HepG2 (cell line): ENCODE measurements at places on chromosomes 3 and 15. TPM values are rescaled to one million over a fixed set of nuclear protein-coding genes. Genes with fewer than 3 reads are reported as not detected.
A peak's percentile ranks its signal among the peaks of the same experiment; 100 is the strongest.

The LRRC34 gene
- not detected in 2 replicates for polyA plus RNA-seq

DNA sequence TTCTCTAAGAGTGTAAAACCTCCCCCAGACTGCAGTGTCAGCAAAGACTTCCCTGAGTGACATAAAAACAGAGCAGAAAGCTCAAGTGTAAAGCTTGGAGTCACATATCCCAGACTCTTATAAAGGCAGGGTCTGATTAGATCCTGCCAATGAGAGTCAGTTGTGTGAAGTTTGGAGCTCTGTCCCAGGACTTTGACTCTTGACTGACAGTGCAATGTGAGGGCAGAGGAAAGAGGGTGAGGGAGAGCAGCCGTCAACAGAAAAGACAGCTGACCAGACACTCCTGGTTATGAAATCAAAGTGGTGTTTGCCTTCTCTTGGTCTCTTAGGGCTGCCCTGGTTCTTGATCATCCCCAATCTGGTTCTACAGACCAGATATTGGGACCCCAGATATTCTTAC lies 393.2 kb downstream of the ERC2 start:
- DNase-seq: no peak

DNA sequence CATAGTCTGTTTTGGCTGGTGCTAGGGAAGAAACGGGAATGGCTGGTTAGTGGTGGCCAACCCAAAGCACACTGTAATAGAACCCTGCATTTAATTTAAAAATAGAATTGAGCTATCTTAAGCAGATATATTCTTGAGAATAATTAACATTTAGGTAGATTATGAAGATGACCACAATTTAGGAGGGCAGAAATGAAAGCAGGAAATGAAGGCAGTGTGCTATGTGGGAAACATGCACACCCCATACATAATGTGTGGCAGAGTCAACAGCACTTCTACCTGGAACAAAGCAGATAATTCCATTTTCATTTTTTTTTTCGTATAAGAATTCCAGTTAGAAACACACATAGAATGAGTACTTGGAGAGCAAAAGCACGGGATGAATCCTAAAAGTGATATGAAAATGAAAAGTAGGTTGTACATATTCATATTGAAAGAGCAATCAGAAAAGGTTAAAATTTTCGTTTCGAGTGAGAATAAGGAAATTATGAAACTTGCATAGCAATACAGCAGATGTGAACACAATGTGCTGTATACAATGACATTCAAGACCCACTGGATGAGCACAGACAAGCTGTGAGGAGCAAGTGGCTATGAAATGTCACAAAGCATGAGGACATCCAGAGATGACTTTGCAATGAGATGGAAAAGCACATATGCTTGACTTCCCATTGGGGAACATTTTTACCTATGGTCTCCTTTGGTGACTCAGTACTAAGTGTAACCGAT lies 102.6 kb downstream of the TFG start:
- no peak for DNase-seq

The FETUB gene
- polyA plus RNA-seq: 3.1 and 4.4 TPM in 2 replicates

The SMAD6 gene
- polyA plus RNA-seq: 3.1 and 3.3 TPM in 2 replicates

The OR5H1 gene
- polyA plus RNA-seq: not detected in 2 replicates

GRCh38 chr15:90049666-90050604 lies 48.8 kb downstream of the ZNF710 start:
- no peak for DNase-seq

DNA sequence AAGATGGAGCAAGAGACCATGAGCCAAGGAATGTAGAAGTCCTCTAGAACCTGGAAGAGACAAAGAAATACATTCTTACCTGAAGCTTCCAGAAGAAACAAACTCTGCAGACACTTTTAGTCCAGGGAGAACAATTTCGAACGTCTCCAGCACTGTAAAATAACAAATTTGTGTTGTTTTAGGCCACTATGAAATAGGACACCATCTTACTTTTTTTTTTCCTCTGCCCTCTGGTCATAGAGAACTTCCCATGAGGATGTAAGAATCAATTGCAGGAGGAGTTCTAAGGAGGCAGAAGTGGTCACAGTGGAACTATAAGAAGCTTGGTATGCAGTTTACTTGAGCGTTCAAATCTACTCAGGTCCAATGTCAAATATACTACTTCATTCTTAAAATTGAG lies 1295.9 kb downstream of the ZPLD1 start:
- no peak for DNase-seq

- DNase-seq: no peak
These were observed 28.5 kb downstream of the RORA start for GRCh38 chr15:61200626-61201025.

DNA sequence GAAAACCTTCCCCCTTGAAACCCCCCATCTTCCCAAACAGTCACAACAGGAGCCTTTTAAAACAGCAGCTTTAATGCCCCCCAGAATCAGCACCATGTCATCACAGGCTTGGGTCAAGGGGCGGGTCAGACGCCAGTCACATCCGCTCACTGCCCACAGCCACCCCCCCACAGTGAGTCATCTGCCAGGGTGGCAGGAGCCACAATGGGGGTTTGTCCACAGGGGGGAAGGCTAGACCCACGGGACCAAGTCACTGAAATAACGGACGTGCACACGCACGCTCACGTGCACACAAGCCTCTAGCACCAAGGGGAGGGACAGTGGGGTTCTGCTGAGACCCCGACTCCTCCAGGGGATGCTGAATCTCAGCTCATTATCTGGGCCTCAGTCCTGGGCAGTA lies 441 bp upstream of the UCN2 start:
- DNase-seq: peak; percentile 58
